ENCODE measurements at places on chromosomes 2 and 18.

GRCh38 chr18:24672165-24672941 is 211.9 kb downstream of the HRH4 start:
- no peak for DNase-seq

DNA sequence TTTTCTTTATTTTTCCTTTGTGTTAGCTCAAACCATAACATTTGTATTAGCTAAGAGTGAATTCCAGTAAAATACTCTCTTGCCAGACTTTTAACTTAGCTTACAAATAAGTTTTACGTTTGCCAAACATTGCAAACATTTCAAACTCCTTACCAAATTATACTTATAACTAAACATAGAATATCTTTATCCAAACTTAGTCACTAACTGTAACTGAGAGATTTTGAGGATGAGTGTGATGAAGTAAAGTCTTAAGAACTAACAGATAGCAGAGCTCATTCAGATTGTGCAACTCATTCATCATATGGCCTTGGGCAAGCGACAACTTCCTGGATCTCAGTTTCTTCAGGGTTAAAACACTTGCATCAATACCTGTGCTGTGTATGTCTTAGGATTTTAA is 533.7 kb downstream of the TDRD15 start:
- no peak for DNase-seq

GRCh38 chr2:88003074-88003755 is 13.1 kb downstream of the RNU2-63P start:
- no peak for DNase-seq

DNA sequence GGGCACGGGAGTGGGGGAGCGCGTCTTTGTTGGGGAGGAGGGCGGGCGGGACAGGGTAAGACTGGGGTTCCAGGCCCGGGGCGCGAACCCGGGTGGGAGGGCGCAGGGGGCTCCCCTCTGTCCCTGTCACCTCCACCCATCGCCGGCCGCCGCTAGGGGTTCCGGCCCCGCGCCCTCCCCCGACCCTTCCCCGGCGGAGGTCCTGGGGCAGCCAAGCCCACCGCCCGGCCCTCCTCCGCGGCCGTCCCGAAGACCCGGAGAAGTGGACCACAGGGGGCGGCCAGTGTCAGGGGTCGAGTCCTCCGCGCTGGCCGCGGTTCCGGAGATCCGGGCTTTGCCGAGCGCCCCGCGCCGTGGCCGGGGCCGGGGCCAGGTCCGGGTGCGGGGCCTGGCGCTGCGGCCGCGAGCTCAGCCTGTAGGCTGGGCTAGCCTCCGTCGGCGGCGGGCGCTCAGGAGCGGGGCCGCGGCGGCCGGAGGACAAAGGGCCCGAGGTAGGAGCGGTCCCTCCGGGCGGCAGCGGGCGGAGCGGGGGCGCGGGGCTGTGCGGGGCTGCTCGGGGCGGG is 16.6 kb upstream of the E2F6 start:
- DNase-seq = no peak

DNA sequence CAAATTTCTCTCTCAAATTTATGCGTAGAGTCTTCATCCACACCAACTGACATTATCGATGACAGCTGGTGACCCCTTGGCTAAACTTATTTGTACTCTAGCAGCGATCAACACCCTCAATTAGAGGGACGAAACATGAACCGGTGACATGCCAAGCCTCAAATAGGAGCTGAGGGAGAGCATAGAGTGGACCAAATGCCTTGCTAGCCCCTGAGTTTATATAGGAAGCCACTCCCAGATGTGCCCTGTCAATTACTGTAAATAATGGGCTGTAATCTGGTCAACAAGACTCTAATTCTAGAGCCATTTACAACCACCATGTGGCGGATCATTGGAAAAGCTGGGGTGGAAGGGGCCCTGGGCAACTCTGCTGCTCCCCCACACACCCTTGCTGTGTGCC is 47.6 kb upstream of the FHL2 start:
- no peak for DNase-seq

DNA sequence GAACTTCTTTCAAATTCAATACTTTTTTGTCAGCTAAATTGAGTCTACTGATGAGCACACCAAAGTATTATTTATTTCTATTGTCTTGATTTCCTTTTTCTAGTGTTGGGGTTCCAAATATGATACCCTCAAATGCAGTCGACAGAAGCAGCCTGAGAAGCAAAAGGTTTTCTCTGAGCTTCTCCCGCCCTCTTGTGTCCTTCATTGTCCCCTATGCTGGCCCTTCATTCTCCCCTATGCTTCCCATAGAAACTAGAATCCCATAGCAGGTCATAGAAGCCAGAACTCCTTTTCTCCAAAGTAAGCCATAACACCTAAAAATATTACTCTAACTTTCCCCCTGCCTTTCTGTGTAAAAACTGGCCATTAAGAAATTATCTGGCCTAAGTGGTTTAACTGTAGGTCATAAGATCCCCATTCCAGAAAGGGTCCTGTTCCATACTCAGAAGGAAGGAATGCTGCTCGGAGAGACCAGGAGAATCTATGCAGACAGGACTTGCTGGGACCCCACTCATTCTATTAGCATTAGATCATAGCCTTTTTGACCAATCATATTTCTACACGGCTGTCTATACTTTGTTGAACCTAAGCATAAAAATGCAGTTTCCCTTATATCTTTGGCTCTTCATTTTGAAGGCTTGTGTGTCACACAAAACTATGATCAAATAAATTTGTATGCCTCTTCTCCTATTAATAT is 764.6 kb upstream of the PKDCC start:
- no peak for DNase-seq

DNA sequence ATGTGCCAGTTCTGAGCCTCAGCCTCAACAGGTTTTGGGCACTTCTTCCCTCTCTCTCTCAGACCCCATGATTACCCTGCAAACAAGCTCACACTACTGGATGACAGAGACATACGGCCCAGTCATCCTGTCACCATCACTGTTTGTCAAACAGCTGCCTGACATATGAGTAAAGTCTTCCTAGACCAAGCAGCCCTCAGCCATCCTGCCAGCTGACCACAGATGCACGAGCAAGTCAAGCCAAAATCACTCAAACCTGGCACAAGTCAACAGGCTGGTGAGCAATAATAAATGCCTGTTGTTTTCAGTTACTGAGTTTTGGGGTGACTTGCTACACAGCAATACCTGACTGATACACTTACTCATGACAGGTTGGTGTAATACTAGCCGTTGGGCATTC is 75.5 kb upstream of the KLF7 start:
- DNase-seq = no peak

DNA sequence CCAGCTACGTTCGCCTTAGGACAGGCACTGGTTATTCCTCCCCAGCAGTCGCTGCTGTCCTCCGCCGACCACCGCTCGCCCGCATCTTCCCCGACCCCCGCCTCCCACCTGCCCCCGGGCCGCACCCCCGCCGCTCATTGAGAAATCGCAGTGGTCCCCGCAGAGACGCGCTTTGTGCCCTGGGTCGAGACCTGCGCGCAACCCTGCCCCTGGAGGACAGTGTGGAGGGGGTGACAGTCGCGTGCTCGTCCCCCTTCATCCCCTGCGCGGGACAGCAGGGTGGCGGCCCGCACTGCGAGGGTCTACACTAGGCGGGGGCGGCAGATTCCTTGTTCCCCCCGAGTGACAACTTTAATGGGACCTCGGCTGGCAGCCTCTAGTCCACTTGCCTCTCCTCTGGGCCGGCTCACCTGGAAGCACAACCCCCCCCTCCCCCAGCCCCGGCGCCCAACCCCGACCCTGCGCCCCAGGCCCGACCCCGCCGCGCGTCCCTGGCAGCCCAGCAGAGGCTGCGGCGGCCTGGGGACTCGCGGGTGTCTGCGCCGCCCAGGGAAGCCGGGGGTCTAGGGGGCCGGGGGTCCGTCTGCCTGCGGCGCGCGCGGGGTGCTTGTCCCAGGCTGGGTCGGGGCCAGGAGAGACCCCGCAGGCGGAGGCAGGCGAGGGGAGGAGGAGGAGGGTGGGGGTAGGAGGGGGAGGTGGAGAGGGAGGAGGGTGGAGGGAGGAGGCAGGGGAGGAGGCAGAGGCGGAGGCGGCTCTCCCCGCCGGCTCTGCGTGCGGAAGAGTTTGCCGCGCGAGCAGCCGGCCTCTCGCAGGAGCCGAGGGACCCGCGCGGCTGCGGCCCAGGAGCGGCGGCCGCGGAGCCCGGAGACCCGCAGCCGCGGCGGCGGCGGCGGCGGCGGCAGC is at the start of gene NPAS2:
TSS of gene NPAS2 (plus strand) at position 770 of the 903 bp plus-strand sequence. CDS start 84,616 bp downstream, outside the sequence.
- no peak for DNase-seq

- DNase-seq = no peak
These were observed 73.0 kb upstream of the RIOK3 start for GRCh38 chr18:23380001-23380550.

DNA sequence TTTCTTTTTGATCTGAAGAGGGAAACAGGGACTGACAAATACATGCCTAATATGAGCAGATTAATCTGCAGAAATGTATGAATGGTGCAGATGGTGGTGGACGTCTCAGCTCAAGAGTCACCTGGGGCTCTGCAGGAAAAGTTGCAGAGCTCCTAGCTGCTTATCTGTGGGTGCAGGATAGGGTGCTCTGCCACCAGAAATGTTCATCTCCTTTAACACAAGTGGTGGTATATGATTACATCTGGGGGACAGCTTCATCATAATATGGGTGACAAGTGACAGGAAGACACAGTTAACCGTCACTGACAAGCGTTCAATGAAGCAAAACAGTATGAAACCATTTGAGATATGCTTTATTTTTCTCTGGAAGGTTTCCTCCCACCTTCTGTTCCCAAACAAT is 121.2 kb upstream of the LINC00305 start:
- DNase-seq = no peak

DNA sequence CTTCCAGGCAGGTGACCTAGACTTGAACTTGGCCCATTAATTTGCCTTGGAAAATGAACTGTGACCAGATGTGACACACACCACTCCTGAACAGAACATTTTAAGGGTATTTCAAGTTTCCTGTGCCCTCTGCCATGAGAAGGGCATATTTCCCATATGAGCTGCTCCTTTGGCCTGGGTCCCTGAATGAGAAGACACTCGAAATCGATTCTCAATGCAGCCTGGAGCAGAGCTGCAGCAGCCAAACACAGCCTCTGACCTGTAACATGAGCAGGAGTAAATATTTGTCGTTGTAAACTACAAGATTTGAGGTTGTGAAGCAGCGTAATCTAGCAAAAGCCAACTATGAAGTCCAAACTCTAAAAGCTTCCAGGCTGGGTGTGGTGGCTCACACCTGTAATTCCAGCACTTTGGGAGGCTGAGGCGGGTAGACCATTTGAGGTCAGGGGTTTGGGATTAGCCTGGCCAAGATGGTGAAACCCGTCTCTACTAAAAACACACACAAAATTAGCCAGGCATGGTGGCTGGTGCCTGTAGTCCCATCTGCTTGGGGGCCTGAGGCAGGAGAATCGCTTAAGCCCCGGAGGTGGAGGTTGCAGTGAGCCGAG is 30.1 kb upstream of the SOS1 start:
- DNase-seq = no peak

- no peak for DNase-seq
These were observed 450.0 kb upstream of the SLC14A2 start for GRCh38 chr18:45165176-45165713.

GRCh38 chr2:28716265-28716865 is 35.3 kb upstream of the PPP1CB start:
- DNase-seq = no peak

DNA sequence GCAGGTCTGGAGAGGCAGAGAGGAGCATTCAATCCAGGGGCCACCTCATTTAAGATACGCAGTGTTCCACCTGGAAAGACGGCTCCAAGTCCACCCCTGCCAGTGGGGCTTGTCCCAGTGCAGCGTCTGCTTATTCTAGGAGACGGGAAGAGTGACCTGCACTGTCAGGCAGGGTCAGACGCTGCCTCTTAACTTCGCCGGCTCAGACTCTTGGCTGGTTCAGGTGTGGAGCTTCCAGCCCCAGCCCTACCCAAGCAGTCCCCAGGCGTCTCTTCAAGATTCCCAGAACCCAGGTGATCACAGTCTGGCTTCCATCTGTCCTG is 208.5 kb downstream of the TFCP2L1 start:
- DNase-seq = no peak
